ENCODE measurements at places on chromosomes 12 and 14.
A peak's percentile ranks its signal among the peaks of the same experiment; 100 is the strongest.

GRCh38 chr14:72825486-72825885 is 68.4 kb downstream of the DPF3 start:
- no peak for DNase-seq

DNA sequence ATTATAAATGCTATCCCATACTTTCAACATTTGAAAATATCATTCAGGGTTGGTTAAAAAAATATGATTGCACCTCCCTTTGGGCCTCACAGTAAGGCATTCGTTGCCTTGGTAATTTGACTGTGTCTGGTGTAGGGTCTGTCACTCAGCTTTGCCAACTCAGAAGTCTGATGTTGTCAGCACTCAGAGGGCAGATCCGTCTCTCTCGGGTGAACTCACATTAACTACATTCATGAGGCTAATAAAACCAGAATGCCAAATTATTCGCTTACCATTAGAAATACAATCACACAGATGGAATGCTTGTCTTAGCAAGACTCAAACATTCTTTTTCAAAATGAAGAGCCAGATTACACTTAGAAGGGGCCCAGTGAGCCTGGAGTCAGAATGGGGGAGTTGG is 53.0 kb downstream of the NPAS3 start:
- DNase-seq: no peak

DNA sequence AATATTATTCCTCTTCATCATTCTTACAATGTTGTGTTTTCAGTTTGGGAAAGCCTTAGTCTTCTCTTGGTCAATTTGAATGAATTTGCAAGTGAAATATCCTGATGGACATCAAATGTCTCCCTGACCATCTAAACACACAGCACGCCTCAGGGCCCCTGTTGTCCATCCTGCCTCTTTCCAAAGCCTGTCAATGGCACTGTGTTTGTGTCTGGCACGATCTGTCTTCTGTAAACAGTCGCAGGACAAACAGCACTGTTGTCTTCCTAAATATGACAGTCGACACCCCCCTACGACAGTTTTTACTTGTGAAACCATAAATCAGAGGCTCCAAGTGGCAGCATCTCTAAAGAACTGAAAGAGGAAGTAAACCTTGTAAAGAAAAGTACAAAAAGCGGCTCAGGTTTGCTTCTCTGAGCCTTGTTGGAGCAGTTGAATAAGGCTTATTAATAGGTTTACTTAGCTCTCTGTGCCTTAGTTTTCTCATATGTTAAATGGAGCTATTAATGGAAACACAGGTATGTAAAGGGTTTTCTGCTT is 285.8 kb downstream of the NRXN3 start:
- DNase-seq: peak; percentile 20

GRCh38 chr12:92020983-92021665 is 124.5 kb downstream of the BTG1 start:
- no peak for DNase-seq

DNA sequence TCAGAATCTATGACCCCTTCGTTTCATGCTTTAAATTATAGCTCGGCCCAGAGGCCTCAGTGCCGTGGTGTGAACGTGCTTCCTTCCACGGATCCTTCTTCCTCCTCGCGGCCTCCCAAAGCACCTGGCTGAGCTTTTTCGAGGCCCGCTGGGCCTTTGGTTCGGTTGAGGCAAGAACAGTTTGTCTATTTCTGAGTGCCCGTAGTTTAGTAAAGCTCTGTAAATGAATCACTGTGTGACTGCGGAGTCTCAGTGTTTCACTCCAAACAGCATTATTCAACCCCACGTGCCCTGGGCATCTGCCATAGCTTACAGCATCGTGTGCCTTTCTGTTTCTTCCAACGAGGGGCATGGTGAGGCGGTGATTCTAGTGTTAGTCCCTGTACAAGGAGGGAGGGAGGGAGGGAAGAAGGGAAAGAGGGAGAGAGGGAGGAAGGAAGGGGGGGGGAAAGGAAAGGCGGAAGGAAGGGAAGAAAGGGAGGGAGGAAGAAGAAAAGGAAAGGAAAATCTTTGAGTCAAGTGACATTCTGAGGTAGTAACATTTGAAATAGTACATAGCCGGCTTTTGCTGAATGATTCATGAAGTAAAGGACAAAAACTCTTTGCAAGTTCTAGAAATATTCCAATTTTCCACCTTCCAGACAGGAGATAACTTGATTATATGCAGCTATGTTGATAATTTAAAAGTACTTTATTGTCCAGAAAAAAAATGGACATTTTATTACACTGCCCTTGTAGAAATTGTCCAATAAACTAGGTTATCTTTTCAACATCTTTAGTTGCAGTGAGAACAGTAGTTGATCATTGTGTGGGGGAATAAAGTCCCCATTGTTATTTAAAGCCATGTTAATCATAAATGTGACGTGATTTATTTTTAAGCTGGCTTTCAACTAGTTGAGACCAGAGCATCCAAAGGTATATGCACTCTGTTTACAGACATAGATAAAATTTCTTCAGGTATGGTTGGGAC is 1.2 kb upstream of the TRIM9 start:
- DNase-seq: no peak

DNA sequence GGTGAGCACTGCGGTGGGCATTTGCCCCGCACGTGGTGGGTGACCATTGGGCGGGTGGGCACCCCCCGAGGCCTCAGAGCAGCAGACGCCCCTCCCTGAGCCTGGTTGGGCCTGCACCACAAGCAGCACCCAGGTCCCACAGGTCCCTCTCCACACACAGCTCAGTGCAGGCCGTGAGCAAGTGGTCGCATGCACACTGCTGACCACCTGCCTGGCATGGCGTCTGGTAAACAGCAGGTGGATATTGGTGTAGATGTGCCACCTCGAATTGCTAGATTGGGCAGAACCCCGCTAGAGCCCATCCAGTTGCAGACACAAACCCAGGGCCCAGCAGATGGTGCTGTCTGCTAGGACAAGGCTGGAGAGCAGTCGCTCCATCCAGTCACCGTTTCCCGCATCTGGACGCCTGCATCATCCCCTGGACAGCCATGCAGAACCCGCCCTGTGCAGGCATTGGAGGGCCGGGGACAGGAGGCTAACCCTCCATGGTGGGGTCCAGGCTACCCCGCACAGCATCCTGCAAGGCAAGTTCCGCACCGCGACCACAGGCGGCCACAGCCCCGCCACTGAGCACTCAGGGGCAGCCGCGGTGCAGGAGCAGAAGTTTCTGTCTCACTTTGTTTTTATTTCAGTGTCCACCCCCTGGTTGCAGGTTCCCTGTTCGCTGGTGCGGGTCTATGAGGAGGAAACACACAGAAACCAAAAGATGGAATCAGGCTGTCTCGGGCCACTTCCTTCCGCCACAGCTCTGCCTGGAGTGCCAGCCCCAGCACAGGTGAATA is 45.6 kb upstream of the RIMBP2 start:
- peak; percentile 37 for DNase-seq

GRCh38 chr12:43148691-43149090 is 403.3 kb downstream of the ADAMTS20 start:
- no peak for DNase-seq

DNA sequence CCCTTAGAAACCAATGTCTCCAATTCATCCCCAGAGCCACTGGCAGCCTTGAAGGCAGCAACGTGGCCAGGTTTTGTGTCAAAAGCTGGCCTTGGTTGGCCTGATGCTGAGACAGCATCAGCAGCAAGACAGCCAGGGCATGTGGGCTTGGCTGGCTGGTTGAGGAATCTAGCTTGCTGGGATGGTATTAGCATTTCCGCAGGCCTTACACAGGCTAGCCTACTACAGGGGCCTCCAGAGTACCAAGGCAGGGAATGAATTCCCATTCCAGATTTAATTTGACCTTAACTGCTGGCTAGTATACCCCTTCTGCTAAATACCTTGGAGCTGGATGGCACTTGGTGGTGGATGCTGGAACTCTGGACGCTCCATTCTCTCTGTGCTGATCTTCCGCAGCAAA is 15.8 kb downstream of the NGDN start:
- no peak for DNase-seq

GRCh38 chr14:89139404-89140247 is 277.4 kb downstream of the FOXN3 start:
- DNase-seq: no peak

- no peak for DNase-seq
Measured at GRCh38 chr14:99596071-99596627, 7.9 kb downstream of the CCDC85C start.

GRCh38 chr14:37816743-37817295 is 221.4 kb downstream of the TTC6 start:
- no peak for DNase-seq

- no peak for DNase-seq
Measured at GRCh38 chr14:103542605-103543088, 13.7 kb downstream of the TRMT61A start.

GRCh38 chr14:54567224-54567638 is 303 bp downstream of the SAMD4A start:
- no peak for DNase-seq

GRCh38 chr12:38664661-38665269 is 240.6 kb downstream of the CPNE8 start:
- no peak for DNase-seq

DNA sequence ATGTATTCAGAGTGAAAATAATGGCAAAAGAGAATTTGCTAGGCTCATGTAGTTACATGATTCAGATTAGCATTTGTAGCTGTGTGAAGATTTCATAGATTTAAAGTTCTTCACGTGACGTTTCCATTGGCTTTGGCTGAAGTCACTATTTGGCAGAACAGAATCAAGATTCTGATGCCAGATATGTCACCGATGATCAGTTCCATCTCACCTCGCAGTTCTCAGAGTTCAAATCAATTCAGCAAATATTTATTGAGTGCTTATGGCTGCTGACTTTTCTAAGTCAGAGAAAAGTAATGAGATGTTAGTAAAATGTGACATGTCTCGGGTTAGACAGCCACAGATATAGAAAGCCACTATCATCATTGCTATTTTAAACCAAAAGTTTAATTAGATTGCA is 28.4 kb downstream of the ALX1 start:
- DNase-seq: no peak

DNA sequence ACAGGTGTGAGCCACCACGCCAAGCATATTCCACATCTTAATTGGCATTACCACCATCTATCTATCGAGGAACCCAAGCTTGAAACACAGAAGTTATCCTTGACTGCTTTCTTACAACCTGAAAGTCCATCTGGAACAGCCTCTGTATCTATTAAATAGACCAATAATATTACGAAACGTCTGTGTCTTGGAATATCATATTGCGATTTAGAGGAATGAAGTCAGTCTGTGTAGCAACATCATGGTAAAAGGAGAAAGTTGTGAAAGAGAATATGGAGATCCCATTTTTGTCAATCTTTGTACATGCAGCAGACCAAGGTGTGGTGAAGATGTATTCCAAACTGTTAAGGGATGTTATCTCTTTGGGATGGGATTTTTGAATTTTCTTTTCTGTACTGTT is 25.8 kb upstream of the MAX start:
- DNase-seq: no peak

GRCh38 chr14:54621686-54622085 is 54.8 kb downstream of the SAMD4A start:
- DNase-seq: no peak

- DNase-seq: no peak
Measured at GRCh38 chr12:75820071-75820470, 211.5 kb downstream of the PHLDA1 start.

- no peak for DNase-seq
Measured at GRCh38 chr12:86091681-86092080, 164.5 kb downstream of the MGAT4C start.

DNA sequence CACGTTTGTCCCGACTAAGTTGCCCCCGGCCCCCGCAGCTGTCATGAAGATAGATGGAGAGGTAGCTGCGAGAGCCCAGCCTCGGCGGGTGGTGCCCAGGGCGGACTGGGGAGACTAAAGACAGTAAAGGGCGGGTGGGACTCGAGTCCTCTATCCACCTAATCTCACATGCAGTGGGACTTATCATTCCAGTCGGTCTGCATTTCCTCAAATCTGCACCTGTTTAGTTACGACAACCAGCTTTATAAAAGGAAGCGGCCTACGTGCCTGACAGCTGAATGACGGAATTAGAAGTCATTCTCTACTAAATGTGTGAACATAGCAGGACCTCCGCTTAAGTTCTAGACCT is 109.8 kb upstream of the EGLN3 start:
- DNase-seq: no peak

DNA sequence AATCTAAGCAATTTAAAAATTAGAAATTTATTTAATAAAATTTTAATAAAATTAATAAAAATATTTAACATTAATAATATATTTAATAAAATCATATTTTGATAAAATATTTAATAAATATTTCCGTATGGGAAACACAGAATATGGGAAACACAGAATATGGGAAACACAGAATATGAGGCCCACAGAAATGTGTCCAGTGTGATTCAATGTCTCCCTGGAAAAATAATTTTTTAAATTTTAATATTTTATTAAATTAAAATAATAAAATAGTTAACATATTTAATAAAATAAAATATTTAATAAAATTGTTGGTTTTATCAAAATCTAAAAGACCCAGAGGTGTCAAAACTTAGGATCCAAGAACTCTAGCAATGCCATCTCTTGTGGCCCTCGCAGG is 186.4 kb downstream of the TMEM132D start:
- DNase-seq: no peak

- DNase-seq: no peak
Measured at GRCh38 chr12:99977550-99977949, 7.2 kb downstream of the ANKS1B start.

DNA sequence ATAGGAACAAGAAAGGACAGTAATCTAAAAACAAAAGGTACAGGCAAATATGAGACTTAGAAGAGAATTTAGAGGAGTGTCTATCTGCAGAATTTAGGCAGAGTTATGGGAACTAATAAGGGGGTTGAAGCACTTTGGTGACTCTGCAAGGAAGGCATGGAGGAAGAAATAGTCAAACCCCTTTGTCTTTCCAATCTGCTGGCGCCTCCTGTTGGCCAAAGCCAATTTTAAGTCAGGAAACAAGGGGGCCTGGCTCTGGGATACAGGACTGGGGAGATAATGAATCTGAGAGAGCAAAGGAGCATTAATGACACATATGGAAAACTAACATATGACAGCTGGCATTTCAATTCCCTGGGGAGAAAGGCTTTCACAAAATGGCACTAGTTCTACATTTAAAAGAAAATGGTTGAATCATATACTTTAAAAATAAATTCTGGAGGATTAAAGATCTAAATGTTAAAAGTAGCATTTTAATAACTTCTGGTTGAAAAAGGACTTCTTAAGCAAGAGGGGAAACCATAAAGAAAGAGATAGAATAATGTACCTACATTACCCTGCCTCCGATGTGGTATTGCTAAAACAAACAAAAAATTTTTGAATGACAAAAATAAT is 48.5 kb upstream of the CSRP2 start:
- no peak for DNase-seq

DNA sequence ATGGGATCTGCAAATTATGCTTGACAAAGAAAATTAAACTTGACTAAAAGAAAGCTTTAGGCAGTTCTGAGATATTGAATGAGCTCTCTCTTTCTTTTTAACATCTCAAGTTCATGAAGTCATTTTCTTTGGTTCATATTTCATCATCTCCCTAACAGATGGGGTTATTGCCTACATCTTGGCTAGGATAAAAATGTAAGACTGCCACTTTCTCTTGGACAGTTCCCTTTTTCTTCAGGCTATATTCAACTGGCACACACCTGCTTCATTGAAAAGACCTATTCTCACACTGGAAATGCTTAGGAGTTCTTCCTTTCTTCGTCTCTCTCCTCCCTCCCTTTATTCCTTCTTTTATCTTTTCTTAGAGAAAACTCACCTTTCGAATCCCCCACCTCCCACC is 355.9 kb upstream of the SEL1L start:
- DNase-seq: no peak

Measured in GM06990 (cell line).